ENCODE measurements at places on chromosomes 3 and 15.

DNA sequence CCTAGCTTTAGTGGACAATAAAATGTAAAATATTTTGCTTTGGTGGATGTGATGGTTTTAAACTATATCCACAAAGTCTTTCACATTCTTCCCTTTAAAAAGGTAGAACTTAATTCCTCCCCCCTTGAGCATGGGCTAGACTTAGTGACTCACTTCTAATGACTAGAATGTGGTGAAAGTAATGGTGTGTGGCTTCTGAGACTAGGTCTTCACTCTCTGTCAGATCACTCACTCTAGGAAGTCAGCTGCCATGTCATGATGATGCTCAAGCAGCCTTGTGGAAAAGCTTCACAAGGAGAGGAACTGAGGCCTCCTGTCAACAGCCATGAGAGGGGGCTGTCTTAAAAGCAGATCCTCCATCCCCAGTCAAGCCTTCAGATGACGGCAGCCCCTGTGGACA is 4.2 kb downstream of the LRRC2 start:
- no peak for DNase-seq

- DNase-seq, result no peak
These were observed 47.0 kb downstream of the OXNAD1 start for GRCh38 chr3:16311960-16312451.

- peak; percentile 1 for DNase-seq
These were observed 81.7 kb downstream of the WNT5A start for GRCh38 chr3:55405436-55405835.

GRCh38 chr3:24154013-24154695 is 209.1 kb downstream of the NR1D2 start:
- no peak for DNase-seq

GRCh38 chr3:105618556-105618955 is 250.3 kb downstream of the CBLB start:
- DNase-seq, result no peak

DNA sequence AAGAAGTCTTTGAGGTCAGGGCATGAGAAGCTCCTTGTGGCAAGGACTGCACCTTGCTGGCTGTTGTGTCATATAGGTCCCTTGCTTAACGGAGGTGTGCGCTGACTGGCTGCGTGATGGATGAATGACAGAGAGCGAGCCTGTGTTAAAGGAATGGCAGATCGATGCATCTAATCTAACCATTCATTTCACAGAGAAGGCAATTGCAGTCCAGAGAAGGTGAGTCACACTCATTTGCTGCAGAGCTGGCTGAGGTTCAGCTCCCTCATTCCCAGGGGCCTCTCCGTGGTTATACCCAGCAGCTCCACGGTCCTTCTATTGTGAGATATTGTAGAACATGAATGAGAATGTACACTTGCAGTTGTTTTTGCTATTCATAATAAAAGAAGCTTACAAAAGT is 289.3 kb downstream of the EPHB1 start:
- DNase-seq, result no peak

DNA sequence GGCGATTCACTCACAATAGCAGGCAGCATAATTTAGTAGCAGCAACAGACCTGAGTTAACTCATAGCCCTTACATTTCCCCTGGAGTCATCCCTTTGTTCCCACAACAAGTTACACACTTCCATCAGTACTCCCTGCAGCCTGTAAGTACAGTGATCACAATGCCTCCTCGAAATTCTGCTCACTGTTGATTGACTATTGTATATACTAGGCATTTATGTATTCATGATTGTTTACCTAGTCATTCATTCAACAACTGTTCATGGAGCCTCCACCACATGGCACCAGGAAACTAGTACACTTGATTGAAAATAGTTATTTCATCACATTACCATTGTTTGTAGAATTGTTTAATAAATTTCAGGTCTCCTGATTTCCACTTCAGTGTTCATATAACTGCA is 71.4 kb upstream of the P3H2 start:
- DNase-seq, result no peak

DNA sequence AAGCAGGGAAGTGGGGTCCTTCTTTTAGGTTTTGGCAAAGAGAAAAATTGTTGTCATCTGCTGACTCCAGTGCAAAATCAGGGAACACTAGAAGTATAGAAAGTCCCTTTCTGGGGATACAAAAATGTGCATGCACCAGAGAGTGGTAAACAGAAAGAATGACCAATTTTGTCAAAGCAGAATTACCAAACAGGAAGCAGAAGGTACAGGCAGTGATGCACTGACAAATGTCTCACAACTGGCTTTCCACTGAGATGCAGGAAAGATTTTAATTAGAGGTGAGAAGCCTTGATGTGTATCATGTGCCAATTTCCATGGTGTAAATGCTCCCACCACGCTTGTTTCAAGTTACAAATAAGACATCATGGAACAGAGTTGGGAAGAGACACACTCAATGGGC is 66.0 kb downstream of the TRIM69 start:
- no peak for DNase-seq

- no peak for DNase-seq
These were observed 127.4 kb downstream of the FOXP1 start for GRCh38 chr3:71456156-71456555.

DNA sequence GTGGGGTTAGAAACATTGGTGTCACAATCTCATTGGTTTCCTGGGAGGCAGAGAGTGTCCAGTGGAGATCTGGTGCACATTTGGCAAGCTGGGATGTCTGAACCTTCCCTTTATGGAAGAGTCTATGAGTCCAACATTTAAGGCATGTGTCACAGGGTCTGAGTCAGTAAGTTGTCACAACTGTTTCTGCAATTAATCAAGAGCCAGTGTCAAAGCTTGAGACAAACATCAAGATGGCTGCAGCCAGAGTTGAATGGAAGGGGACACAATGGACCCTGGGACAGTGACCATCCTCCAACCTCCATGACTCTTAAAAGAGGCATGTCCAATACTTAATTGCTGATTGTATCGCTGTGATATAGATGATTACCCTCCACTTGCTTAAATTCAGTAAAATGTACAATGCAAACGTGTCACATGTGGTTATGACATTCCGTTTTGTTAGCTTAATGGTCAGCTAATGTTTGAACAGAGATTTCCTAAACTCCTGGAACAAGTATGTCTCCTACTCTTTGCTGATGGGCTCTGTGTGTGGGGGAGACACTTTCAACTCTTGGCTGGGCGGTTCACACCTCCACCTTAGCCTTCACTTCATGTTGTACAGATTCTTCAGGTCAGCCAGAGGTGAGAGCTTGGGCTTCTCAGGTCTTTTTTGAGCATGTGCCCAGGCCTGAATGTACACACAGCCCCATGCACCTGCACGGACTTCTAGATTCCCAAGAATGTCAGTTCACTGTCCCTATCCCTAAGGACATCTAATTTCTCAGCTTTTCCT is 79.9 kb upstream of the PRR23E start:
- DNase-seq, result no peak

GRCh38 chr15:72685301-72685924 is 569 bp downstream of the HIGD2B start:
- no peak for DNase-seq

GRCh38 chr15:42549032-42549491 is 424 bp downstream of the HAUS2 start:
- DNase-seq, result peak; percentile 10

- no peak for DNase-seq
These were observed 33.8 kb upstream of the IGF2BP2 start for GRCh38 chr3:185858502-185859225.

- no peak for DNase-seq
These were observed 469.3 kb upstream of the CDIN1 start for GRCh38 chr15:36109943-36110658.

Measured in activated CD4-positive, alpha-beta T cell treated with anti-CD3 and anti-CD28 coated beads, Interleukin-2, amount 50 U/mL, for 48 hours (primary cell).